ENCODE measurements at places on chromosomes 7 and 10. TPM values are rescaled to one million over a fixed set of nuclear protein-coding genes. Genes with fewer than 3 reads are reported as not detected.

- H3K36me3 ChIP-seq, result peaks cover 6% of the 10 kb centered on the region
- peak overlapping the region; percentile 4 for H3K27ac ChIP-seq
- H3K27me3 ChIP-seq, result no peaks in the 10 kb centered on the region
- H3K4me3 ChIP-seq, result no peak overlapping the region
- H3K4me1 ChIP-seq, result peaks cover 44% of the 10 kb centered on the region
These were observed 6.6 kb downstream of the PDIA4 start for GRCh38 chr7:149021725-149022062.

- no peaks in the 10 kb centered on the region for H3K36me3 ChIP-seq
- H3K27ac ChIP-seq, result peak overlapping the region; percentile 3
- H3K4me3 ChIP-seq, result peak overlapping the region; percentile 23
- no peak for DNase-seq
- H3K27me3 ChIP-seq, result peaks cover 45% of the 10 kb centered on the region
These were observed 305.1 kb upstream of the PITRM1 start for GRCh38 chr10:3477683-3478082.

DNA sequence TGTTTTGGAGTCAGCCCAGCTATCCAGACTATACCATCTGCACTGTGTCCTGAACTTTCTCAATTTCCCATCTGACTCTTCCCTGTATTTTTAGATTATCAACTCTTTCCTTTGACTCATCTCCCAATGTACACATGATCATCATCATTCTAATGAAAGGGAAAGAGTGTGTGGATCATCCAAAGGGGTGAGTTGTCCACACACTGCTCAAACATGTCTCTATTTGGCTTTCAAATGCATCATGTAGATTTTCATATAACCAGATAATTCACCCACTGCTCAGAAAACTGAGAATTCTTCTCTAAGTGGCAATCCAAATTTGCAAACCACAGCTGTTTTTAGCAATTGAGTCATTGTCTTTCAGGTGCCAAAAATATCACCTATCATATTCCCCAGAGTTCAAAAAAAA, 190.2 kb upstream of the HPS1 start:
- H3K27me3 ChIP-seq, result peaks cover 6% of the 10 kb centered on the region
- H3K4me1 ChIP-seq, result no peaks in the 10 kb centered on the region
- DNase-seq, result no peak
- no peaks in the 10 kb centered on the region for H3K36me3 ChIP-seq
- H3K4me3 ChIP-seq, result no peak overlapping the region

- H3K4me1 ChIP-seq, result no peaks in the 10 kb centered on the region
- peaks cover 32% of the 10 kb centered on the region for H3K27me3 ChIP-seq
- peaks cover 6% of the 10 kb centered on the region for H3K36me3 ChIP-seq
- H3K27ac ChIP-seq, result no peak overlapping the region
- no peak overlapping the region for H3K4me3 ChIP-seq
These were observed 131.0 kb upstream of the NPY start for GRCh38 chr7:24152877-24153472.

Gene HOXA4
- total RNA-seq, result 0.79 TPM

Gene FGL2
- total RNA-seq, result 0.93 TPM

Measured in activated T-cell treated with anti-CD3 and anti-CD28 coated beads, Interleukin-2, amount 50 U/mL, for 72 hours (primary cell).